Peyer's patch (tissue), 4 donors: ENCODE measurements at places on chromosomes 2 and 18. TPM values are rescaled to one million over a fixed set of nuclear protein-coding genes. Genes with fewer than 3 reads are reported as not detected.

DNA sequence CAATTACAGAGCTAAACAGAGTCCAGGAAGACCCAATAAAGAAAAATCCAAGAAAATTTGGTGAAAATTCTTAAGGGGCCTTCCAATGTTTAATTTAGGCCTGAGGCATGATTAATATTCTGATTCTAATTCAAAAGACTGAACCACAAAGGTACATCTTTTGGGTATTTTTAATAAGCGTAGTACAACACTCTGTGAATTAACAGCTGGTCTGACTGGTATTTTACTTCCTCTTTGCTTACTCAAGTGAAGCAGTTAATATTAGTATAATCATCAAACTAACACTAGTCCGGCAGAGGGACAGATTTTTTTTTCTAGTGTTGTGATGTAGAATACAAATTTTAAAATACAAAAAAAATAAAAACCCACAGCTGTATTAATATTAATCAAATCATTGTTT, 652.9 kb downstream of the NR4A2 start:
- H3K27me3 ChIP-seq = no peaks in the 10 kb centered on the region
- no peak for DNase-seq
- H3K4me1 ChIP-seq = no peaks in the 10 kb centered on the region
- H3K27ac ChIP-seq = no peak overlapping the region

DNA sequence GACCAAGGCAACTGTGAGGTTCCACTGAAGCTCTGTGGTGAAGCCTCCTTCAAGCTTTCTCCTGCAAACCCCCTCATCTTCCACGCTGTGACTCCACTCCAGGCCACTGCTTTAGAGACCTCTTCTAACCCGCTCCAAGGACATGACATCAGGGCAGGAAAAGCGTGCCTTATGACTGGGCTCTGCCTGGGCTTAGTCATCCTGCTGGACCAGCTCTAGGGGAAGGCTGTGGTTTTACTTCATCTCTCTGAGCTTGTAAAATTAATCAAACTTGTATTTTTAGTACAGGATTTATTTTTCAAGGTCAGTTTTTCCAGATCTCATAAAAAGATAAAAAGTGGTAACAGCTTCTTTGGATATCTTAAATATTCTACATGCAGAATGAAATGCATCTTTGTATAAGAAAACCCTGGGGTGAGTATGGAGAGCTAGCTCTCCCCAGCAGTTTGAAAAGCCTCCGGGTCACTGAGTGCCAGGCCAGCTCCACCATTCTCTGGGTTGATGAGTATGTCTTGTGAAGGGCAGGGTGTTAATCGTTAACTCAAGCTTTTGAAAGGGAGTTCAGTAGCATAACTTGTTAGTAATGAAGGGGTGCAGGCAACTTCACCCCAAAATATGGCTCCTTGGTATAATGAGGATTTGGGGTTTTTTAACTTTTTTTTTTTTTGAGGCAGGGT, 33.1 kb upstream of the YPEL5 start:
- no peak overlapping the region for H3K4me3 ChIP-seq
- no peak overlapping the region for H3K27ac ChIP-seq
- no peaks in the 10 kb centered on the region for H3K27me3 ChIP-seq
- H3K36me3 ChIP-seq = no peaks in the 10 kb centered on the region
- H3K4me1 ChIP-seq = no peaks in the 10 kb centered on the region

- no peak overlapping the region for H3K4me3 ChIP-seq
- no peaks in the 10 kb centered on the region for H3K36me3 ChIP-seq
- DNase-seq = no peak
- H3K27me3 ChIP-seq = no peaks in the 10 kb centered on the region
Measured at GRCh38 chr2:97911206-97911921, 84.4 kb downstream of the TMEM131 start.

- H3K27ac ChIP-seq = no peak overlapping the region
- no peak for DNase-seq
- no peaks in the 10 kb centered on the region for H3K4me1 ChIP-seq
- H3K36me3 ChIP-seq = no peaks in the 10 kb centered on the region
- H3K27me3 ChIP-seq = no peaks in the 10 kb centered on the region
Measured at GRCh38 chr18:62571648-62572047, 48.8 kb downstream of the ZCCHC2 start.

GRCh38 chr2:133026536-133027177, 356.7 kb upstream of the LYPD1 start:
- no peaks in the 10 kb centered on the region for H3K4me1 ChIP-seq
- no peaks in the 10 kb centered on the region for H3K27me3 ChIP-seq
- no peak overlapping the region for H3K27ac ChIP-seq
- DNase-seq = no peak

- no peaks in the 10 kb centered on the region for H3K36me3 ChIP-seq
- H3K27me3 ChIP-seq = no peaks in the 10 kb centered on the region
- DNase-seq = no peak
- no peak overlapping the region for H3K4me3 ChIP-seq
- no peak overlapping the region for H3K27ac ChIP-seq
Measured at GRCh38 chr2:148739454-148740105, 95.0 kb downstream of the EPC2 start.

FAP gene
- 2.3 TPM for total RNA-seq
